CD4-positive, alpha-beta T cell treated with Interleukin-17A for 1 hour (primary cell): ENCODE measurements at places on chromosomes 1 and 21.

GRCh38 chr1:236979149-236979900, 24.9 kb downstream of the MT1HL1 start:
- DNase-seq, result no peak

GRCh38 chr1:94650301-94650700, 108.7 kb upstream of the F3 start:
- no peak for DNase-seq

GRCh38 chr21:46157396-46157986, 2.1 kb upstream of the FTCD start:
- no peak for DNase-seq

DNA sequence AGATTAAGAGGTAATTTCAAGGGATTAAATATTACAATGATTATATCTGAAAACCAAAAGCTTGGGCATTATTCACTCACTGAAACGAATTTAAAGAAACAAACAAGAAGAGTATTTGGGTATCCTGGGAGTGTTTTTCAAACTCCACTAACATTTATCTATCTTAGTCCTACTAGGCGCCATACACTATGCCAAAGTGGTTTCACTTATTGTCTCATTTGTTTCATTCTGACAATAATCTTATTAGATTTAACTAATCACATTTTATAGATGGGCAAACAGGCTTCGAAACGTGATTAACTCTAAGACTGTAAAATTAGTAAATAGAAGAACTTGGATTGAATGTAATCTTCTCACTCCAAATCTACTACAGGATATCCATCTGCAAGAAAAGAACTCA, 25.4 kb downstream of the ASH1L start:
- no peak for DNase-seq

DNA sequence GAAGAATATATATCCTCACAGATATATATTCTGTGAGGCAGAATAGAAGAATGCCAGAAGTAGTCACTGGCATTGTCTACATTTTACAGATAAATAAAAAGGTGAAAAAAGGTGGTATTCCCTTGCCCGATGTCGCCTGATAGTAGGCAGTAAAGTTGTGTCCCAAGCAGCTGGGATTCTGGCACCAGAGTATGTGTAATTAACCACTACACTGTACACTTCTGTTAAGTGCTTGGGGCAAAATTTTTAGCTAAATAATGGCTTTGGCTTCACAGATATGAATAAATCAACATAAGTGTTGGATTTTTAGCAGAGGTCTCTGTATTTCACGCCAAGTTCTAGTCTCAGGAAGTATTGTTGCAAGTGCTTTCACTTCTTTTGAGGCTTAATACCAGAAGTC, 13.3 kb upstream of the CASQ2 start:
- DNase-seq, result no peak

GRCh38 chr1:85214654-85215053, 13.8 kb upstream of the SYDE2 start:
- DNase-seq, result no peak

DNA sequence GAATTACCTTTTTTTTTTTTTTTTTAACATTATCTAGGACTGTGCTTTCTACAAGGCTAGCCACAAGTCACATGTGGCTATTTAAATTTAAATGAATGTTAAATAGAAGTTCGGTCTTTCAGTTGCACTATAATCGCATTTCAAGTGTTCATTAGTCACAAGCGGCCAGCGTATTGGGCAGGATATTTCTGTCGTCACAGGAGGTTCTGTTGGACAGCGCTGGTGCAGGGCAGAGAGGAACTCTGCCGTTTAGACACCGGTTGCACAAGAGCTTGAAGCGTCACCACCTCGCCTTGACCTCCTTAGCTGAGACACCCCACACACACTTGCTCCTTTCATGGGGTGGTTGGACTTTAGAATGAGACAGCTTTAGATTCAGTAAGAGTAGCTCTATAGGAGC, 64.1 kb downstream of the BACE2 start:
- DNase-seq, result no peak

GRCh38 chr21:16585896-16586295, 856.1 kb downstream of the USP25 start:
- no peak for DNase-seq

GRCh38 chr1:70720109-70720508, 309.0 kb downstream of the CTH start:
- DNase-seq, result no peak

GRCh38 chr1:13585612-13585991, 2.0 kb downstream of the PDPN start:
- no peak for DNase-seq

DNA sequence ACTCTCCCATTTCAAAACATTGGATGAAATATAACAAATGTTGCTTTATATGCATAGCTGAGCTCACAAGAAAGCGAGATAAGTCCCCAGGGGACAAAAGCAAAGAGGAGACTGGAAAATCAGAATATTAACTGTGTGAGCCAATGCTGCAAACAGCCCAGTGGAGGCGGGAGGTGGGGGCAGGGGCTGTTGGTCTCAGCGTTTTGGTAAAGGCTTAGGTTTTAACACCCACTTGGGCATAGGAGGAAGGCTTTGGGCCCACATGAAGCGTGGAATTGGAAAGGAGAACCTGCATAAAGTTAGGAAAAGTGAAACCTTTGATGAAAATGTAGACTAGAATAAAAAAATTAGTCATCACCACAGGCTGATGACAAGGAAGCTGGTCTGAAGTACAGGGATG, 30.2 kb upstream of the SMIM12 start:
- DNase-seq, result no peak

GRCh38 chr1:182602935-182603645, 1.1 kb downstream of the RGS16 start:
- peak; percentile 51 for DNase-seq

- peak; percentile 92 for DNase-seq
These were observed at the start of gene MX2 for GRCh38 chr21:41361786-41362604. TSS of gene MX2 (plus strand) at chr21:41362027. CDS start at chr21:41376907, 14,880 bp downstream.
